DND-41 (cell line): ENCODE measurements at places on chromosomes 1 and 21.

DNA sequence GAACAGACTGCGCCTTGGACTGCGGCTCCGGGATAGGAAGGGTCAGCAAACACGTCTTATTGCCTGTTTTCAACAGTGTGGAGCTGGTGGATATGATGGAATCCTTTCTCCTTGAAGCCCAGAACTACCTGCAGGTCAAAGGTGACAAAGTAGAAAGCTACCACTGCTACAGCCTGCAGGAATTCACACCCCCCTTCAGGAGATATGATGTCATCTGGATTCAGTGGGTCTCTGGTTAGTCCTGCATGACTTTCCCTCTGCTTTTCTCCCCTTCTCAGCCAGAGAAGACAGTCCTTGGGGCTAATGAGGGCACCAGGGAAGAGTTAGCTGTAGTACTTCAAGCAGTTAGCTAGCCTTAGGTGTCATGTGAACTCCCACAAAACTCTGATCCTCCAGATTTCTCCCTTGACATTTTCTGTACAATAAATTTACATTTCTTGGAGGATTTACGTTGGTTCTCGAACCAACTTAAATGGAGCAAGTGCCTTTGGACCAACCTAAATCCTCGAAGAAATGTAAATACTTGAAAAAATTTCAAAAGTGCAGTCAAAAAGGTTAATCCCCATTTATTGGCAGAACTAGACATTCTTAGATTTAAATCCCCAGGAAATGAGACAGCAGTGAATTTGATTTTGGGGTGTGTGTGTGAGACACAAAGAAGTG lies 20.9 kb downstream of the NTMT2 start:
- DNase-seq: no peak

DNA sequence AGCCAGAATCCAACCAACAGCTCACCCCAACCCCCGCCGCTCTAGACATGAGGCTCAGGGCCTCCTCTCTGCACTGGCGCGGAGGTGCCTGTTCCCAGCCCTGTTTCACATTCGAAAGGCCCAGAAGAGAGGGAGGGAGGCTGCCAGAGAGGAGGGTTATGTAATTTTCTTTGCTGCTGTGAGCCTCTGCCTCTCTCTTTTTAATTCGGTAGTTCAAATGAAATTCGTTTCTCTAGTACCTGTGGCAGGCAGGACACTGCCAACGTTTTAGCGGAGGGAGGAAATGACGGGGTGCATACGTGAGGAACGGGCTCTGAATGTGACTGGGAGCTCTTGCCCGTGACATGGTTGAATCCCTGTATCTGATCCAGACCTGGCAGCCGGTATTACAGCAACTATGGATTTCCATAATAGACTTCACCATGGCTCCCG lies 9.4 kb downstream of the PRDM16 start:
- no peak for DNase-seq

DNA sequence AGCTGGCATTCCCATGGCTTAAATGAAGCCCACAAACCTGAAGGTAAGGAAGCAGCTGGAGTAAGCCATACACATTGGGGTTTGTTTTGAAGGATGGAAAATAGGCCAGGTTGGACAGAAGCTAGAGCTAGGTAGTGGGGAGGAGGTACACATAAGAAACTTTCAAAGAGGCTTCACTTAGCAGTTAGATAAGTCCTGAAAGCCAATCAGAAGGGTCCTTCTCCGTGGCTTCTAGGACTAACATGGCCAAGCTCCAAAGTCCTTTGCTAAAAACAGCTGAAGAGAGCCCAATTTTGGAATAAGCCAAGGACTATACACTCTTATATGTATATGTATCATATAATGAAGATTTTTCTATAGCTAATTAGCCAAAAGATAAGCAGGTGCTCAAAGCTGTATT lies 1.8 kb downstream of the EYA3 start:
- DNase-seq: no peak

DNA sequence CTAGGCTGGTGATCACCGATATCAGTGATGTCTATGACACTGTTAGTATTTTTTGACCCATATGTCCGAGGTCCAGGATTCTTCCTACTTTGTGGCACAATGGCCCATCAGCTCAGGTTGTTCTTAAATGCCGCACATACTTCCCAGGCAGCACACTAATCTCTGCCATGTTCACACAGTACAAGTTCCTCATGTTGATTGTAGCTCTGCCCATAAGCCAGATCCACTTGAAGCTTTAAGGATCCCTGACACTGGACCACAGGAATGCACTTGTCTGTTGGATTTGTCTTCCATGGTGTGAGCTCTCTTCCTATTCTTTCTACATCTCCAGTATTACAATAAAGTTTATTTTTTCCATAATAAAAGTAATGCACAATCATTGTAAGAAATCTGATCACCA lies 69.5 kb downstream of the DDX20 start:
- no peak for DNase-seq

GRCh38 chr1:222224156-222224555 lies 323.7 kb downstream of the HHIPL2 start:
- no peak for DNase-seq

DNA sequence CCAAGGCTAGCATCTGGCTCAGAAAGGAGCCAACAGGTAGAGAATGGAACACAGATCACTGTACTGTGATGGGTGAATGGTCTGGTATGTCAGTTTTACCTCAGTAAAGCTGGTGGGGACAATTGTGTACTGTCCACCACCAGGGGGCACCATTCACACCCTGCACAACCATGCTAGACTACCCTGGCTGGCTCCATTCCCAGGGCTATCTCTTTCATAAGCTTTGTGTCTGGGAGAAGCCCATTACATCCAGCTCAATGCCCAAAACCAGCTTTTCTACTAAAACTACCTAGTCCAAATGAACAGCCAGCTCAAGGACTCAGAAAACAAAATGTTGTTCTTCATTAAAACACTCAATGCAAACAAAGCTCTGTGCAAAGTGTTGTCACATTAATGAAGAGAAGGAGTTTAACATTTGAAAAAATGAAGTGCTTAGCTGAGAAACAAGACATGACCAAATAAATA lies 62.0 kb upstream of the RASAL2 start:
- peak; percentile 46 for DNase-seq

DNA sequence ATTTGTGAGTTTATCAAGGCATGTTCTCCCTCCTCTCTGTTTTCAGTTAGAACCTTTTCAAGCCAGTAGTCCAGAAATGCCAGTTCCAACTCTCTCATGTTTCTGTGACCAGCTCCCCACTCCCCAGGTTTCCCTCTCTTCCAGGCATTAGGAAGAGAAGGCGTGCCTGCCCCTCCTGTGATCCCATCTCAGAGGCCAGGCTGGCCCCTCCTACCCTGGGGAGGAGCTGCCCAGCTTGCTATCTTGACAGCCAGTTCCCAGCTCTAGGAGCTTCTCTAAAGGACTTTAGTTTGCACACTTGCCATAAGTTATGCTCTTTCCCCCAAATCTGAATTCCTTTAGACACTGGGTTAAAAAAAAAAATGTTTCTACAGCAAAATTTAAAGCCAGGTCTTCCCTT lies 8.9 kb downstream of the HYI start:
- DNase-seq: no peak

DNA sequence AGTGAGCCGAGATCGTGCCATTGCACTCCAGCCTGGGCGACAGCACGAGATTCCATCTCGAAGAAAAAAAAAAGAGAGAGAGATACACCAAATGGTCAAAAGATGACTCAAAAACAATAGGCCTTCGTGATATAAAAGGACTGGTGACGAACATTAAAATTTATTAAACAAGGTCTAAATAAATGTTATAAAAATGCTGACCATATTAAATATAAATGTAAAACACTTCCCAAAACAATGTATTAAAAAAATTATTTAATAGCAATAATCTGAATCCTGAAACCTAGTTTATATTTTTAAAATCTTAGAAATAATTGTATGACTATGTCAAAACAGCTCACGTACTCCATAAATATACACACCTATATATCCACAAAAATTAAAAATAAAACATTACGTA lies 247.6 kb downstream of the SETD4 start:
- no peak for DNase-seq

GRCh38 chr1:32981003-32981901 lies 16.6 kb upstream of the RNF19B start:
- no peak for DNase-seq

DNA sequence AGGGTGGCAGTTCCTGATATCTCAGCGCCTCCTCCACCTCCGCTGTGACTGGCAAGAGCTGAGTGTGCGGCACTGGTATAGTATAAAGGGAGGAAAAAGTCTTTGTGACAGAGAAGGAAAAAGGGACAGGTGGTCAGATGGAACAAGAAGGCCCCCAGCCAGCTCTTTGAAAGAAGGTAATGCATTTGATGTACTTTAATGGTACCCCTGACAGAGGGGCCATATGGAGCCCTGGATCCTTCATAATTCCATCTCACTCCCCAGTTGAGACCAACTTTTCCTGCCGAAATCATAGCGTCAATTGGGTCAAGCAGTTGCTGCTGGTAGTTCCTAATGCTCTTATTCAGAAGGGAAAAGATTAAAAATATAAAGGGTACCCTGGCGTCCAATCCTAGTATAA lies 198.2 kb downstream of the ZNF326 start:
- no peak for DNase-seq

- no peak for DNase-seq
Measured at GRCh38 chr1:236725668-236726067, 39.4 kb downstream of the ACTN2 start.

- no peak for DNase-seq
Measured at GRCh38 chr1:91129458-91129857, 107.6 kb upstream of the ZNF644 start.

DNA sequence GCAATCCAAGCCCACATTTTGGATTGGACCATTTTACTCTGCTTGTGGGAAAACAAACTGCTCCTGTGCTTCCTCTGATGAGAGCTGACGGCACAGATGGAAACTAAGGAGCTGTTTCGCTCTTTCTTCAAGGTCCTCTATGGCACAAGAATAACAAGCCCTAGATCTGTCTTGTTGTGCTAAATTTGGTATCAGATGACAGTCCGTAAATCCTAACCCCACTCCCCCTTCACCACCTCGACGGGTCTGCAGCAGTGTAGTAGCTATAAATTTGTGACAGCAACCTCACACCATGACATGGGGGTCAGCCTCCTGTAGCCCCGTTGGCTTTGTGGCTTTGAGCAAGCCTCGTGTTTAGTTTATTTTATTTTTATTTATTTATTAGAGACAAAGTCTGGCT lies 85.9 kb downstream of the ADSS2 start:
- no peak for DNase-seq

DNA sequence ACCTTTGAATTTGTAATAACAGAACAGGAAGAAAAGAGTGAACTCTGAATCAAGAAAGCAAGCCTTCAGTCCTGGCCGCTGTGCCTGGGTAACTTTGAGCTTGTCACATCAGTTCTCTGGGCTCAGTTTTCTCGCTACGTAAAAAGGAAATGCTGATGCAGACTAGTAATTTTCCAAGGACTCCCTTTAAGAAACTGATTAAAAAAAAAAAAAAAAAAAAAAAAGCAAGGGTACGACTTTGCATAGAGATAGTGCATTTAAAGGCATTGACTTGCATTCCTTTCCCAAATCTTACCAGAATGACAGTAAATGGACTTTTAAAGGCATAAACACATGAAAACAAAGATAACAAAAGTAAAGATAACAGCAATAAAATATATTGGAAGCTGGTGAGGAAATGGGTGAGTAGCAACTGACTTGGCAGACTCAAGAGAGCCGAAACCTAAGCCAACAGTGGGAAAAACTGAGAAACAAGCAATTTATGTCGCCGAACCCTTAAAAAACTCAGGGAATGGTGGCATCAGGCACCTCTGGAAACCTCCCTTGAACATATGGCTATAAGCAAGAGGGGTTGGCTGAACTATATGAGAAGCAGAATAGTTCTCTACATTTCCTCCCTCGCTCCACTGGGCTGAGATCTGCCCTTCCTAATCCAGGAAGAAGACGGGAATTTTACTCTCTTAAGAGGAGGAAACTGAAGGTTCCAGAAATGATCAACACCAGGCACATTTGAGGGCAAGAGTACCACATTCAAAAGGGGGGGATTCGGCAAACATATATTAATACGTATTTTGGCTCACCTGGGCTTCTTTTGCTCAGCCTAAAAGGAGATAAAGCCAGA lies 189.2 kb downstream of the CDC7 start:
- DNase-seq: no peak

DNA sequence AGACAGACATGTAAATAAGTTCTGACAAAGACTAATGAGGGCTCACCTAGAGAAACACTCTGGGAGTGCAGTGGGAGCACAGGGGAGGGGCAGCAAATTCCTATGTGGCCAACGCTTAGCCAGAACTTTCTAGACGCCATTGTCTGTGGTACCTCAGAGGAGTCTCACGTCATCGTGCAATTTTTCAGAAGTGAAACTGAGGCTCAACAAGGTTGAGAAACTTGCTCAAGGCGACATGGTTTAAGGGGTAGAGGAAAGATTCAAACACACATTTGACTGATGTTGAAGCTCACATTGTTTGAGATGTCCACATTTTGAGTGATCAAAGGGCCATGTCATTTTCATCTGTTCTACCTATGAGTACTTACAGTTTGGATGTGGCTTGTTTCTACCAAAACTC lies 152.6 kb upstream of the LMO4 start:
- DNase-seq: no peak

DNA sequence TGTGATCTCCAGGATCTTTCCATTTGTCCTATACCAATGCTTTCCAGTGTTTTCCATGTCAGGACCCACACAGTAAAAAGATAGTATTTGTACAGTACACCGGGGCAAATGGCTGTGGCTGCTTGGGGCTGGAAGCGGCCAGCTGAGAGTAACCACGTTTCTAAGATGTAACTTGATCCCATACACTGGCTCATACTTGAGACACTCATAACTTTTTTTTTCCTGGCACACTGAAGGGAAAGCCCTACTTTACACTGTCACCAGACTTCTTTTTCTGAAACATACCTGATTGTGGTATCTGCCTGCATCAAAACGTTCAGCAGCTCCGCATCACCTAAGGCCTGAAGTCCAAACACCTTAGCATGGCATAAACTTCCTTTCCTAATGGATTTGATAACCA lies 21.6 kb downstream of the VPS13D start:
- DNase-seq: no peak

- DNase-seq: peak; percentile 82
Measured at GRCh38 chr1:161117759-161118581, at the start of the genes NIT1 and PFDN2. Gene NIT1 (plus strand): TSS chr1:161118105. CDS start chr1:161118177, 72 bp downstream. Gene PFDN2 (minus strand): TSS chr1:161118037. CDS start chr1:161118026, 11 bp downstream.

DNA sequence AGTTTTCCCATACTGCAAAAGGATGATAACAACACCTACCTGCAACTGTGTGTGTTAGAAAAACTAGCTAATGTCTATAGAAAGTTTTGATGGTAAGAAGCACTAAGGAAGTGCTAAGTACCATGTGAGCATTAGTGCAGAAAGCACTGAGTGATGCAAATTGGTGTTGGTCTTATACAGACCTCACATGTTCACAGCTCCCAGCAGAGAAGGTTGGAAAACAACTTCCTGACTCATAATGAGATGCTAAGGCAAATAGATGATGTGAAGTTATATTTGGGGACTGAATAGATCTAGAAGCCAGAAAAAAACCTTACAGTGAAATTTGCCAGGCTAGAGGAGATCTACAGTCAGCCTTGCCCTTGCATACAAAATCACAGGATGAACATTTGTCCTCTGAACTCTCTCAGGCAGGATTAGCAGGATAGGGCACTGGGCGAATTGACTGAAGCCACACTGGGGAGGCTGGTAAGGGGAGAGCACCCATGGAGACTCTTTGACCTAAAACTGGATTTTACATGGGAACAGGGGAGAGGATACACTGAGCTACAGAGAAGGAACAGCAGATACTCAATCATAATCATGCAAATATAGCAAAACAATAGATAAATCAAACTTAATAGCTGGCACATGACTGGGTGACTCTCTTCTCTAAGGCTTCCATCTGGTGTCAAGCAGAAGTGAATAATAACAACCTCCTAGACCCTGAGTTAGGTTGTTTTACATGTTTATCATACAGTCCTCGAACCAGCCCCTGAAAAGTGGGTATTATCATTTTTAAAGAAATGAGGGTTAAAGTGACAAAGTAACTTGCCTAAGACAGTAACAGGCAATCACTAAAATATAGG lies 61.3 kb downstream of the ASTN1 start:
- DNase-seq: no peak
